ENCODE measurements at places on chromosomes 3 and 15.
A peak's percentile ranks its signal among the peaks of the same experiment; 100 is the strongest.

DNA sequence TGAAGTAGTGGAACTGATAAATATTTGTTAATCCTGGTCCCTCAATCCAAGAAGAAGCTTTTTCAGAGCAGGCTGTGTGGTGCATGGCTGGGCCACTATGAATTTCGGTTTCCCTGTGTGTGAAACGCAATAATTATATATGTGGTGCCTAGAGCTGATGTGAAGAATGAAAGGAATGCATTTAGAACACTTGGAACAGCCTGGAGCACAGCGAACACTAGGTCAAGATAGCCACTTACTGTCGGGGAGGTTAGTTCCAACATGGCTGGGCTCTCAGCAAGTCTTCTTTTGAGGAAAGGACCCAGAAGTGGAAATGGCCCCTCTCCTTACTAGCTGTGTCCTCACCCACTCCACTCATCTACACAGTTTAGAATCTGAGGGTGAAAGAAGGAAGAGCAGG lies 245.7 kb downstream of the FHIT start:
- no peak for DNase-seq

DNA sequence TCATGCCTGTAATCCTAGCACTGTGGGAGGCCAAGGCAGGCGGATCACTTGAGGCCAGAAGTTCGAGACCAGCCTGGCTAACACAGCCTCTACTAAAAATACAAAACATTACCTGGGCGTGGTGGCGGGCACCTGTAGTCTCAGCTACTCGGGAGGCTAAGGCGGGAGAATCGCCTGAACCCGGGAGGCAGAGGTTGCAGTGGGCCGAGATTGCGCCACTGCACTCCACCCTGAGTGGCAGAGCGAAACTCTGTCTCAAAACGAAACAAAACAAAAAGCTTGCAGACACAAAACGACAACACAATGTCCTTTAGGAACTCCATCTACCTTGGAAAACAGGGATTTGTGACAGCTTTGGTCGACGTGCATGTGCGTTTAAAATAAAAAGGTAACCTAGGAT lies 716 bp upstream of the KLHL24 start:
- DNase-seq = no peak

GRCh38 chr3:17629400-17629799 lies 113.0 kb downstream of the TBC1D5 start:
- no peak for DNase-seq

DNA sequence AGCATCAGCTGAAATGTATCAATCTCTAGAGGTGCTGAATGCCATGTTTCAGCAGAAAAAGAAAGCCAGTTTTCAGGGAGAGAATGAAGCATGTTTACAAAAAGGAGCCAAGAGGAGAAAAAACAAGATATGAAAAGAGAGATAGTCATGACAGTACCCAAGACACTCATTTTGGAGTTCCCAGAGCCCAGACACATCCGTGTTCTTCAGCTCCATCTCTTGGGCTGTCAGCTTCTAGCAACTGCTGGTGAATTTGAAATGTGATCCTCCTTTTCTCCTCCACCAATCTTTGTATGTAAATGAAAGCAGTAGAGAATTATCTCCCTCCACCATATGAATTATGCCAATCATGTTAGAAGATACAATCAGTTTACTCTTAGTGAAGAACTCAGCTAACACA lies 93.0 kb upstream of the SLC25A36 start:
- no peak for DNase-seq

- no peak for DNase-seq
Measured at GRCh38 chr3:186960347-186960746, 30.0 kb downstream of the ST6GAL1 start.

- no peak for DNase-seq
Measured at GRCh38 chr15:22880981-22881738, 42.7 kb downstream of the NIPA2 start.

GRCh38 chr3:101819649-101820206 lies 29.6 kb upstream of the NFKBIZ start:
- no peak for DNase-seq

DNA sequence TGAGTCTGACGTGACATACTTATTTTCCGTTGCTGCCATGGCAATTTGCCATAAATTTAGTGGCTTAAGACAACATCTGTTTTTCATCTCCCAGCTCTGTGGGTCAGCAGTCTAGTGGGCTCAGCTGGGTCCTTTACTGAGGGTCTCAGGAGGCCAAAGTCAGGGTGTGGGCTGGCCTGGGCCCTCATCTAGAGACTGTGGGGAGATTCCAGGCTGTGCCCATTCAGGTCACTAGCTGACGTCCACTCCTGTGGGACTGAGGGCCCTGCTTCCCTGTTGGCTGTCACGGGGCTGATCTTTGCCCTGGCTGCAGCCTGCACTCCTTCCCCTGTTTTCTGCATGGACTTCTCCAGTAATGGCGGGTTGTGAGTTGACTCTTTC lies 19.1 kb downstream of the FGD5 start:
- DNase-seq = no peak

GRCh38 chr3:55349851-55350250 lies 137.3 kb downstream of the WNT5A start:
- DNase-seq = no peak

DNA sequence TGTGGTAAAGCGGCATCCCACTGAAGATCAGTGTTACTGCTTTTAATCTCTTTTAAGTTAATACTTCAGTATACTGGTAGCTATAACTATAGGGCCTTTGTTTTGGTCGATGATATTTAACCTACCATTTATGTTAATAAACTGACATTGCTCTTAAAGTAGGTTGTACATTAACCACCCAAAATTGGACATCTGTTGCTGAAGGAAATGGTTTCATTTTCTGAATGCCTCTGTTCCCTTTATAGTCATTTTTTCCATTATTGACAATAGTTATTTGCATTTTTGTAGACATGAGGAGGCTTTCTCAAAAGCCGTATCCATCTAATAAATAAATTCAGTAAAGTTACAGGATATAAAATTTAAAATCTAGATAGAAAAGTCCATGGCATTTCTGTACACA lies 252.4 kb upstream of the UBE2E1 start:
- DNase-seq = no peak

DNA sequence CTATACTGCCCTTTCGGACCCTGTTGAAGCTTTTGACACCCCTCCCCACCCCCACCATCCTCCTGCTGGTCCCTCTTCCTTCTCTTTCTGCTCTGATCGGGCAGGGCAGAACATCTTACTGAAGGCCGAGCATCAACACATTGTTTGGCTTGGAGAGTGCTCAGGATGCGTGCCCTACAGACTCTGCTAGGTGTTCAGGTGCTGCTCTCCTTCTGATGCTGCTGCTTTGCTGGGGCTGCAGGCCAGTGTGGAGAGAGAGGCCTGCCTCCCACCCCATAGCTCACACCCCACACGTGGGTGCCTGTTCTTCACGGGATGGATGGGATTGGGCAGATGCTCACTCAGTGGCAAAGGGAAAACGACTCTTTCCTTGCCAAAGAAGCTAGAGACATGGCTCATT lies 89.8 kb upstream of the ONECUT1 start:
- no peak for DNase-seq

DNA sequence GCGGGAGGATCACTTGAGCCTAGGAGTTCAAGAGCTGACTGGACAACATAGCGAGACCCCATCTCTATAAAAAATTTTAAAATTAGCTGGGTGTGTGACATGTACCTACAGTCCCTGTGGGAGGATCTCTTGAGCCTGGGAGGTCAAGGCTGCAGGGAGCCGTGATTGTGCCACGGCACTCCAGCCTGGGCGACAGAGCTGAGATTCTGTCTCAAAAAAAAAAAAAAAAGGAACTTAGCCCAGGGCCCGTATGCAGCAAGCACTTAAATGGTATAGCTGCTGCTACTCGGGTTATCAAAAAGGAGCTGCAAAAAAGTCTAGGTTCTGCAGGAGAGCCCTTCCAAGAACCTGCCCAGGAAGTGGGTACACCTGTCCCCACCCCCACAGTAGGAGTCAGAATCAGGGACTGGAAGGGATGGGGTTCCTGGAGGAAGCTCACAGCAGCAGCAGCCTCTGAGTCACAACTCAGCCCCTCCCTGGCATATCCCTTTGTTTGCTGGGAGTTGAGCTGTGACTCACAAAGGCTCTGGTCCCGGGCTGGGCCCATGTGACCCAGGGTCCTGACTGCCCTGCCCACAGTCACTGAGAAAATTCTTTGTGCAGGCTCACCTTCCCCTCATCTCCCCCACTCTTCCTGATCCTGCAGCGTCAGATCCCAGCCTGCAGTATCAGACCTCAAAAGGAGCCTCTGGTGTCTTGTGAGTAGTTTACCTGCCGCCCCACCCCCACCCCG lies at the start of gene SPATA12:
Gene SPATA12, plus strand, starts transcription at position 576 of the 733 bp plus-strand sequence. CDS start 13,031 bp downstream, outside the sequence.
- DNase-seq = peak; percentile 60

DNA sequence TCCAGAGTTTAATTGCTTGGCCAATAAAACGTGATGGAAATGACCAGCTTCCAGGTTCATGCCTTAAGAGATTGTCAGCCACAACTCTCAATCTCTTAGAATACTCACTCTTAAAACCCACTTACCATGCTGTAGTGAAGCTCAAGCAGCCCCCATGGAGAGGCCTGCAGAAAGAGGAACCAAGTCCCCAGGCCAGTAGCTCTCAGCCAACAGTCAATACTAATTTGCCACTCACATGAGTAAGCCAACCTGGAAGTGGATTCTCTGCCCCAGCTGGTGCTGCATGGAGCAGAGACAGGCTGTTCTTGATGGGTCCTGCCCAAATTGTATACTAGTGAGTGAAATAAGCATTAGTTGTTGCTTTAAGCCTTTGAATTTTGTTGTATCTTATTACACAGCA lies 155.9 kb downstream of the OXSM start:
- DNase-seq = no peak

DNA sequence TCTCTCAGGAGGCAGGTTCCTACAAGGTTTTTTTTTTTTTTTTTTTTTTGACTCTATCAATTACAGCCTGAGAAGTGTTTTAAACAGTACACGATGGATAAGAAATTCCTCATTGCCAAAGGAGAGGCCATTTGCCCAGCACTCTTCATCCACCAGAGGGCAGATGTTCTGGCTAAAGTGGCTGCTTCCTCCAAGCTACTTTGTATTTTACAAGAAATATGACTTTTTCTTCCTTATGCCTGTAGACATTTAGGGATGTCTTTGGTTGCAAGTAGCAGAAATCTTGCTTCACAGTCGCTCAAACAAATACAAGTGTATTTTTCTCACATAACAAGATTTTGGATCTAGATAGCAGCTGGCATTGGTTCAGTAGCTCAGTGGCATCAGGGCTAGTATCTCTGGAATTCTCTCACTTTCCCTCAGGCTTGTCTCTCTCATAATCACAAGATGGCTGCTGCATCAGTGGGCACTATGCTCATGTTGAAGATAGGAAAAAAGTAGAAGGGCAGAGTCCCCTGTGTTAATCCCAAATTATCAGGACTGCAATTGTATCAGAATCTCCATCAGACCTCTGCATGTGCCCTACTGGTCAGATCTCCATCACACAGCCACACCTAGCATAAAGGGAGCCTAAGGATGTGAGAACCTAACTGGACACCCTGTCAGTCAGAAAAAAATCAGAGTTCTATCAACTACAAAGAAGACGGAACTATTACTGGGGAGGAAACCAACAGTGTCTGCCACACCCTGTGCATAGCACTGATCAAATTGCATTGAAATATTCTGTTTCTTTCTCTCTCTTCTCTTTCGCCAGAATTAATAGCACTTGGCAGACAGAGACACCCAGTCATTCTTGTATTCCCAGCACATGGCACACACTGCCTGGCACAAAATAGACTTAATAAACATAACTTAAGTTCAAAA lies 138.9 kb upstream of the COL8A1 start:
- no peak for DNase-seq

GRCh38 chr15:90336705-90337141 lies 15.4 kb upstream of the ZNF774 start:
- peak; percentile 40 for DNase-seq

- DNase-seq = no peak
Measured at GRCh38 chr3:18249126-18249525, 176.0 kb downstream of the SATB1 start.

- no peak for DNase-seq
Measured at GRCh38 chr3:149476225-149476624, 1.7 kb downstream of the TM4SF4 start.

DNA sequence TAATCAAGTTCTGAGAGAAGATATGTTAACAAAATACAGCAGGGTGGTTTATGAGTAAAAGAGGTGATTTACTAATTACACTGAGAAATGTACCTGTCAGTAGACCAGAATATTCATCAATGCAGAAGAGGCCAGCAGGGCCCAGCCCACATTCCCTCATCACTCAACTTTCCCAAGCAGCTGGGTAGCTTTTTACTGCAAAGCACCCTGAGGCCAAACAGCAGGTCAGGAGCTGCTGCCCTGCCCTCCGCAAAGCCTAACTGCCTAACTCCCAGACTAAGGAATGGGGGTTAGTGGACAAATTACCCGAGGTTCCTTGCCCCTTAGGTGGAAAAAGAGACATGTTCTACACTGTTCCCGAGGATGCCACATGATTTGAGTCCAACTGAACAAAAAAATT lies 108.2 kb downstream of the TBL1XR1 start:
- DNase-seq = no peak

- no peak for DNase-seq
Measured at GRCh38 chr15:48049736-48050135, 71.1 kb upstream of the SLC24A5 start.

- DNase-seq = no peak
Measured at GRCh38 chr3:97825101-97825500, 3.3 kb downstream of the CRYBG3 start.
